Activated naive CD4-positive, alpha-beta T cell treated with Interleukin-2 at 50 U/mL for 16 hours (primary cell): ENCODE measurements at places on chromosomes 6 and 20.

- no peak for DNase-seq
Observed at GRCh38 chr6:158963020-158963808, 36.8 kb downstream of the RSPH3 start.

DNA sequence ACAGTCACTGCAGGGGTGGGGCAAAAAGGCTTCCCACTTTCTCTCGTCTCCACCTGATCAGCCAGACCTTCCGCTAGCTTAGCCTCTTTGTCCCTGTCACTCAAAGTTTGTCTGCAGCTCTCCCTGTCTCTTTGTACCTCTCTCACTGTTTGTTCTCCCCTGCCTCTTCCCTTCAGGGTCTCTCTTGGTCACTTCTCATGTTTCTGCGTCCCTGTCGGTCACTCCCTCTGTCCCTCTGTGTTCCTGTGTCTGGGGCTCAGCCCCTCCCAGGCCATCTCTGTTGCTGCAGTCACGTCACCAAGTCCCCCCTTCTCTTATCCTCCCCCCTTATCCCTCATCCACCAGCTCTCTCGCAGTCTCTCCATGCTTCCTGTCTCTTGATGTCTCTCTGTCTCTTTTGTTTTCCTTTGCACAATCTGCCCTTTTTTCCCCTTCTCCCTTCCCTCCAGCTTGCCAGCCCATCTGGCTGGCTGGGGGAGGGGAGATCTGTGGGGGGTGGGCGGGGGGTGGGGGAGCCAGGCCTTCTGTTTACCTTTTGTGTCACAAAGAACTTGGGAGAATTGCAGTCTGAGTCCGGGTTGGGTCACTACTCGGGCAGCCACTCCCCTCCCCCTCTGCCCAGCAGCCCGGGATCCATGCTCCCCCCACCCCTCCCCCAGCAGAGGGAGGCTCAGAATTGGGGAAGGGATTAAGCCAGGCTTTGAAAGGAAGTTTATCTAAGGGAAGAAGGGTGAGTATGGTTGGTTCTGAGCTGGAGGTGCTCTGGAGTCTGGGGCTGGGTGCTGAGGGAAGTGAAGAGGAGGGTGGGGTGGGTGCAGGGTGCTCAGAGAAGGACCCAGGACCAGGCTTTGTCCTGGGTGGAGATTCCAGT lies 32.3 kb downstream of the FOXP4 start:
- no peak for DNase-seq

GRCh38 chr6:74851596-74851995 lies 354.3 kb downstream of the COL12A1 start:
- no peak for DNase-seq

GRCh38 chr20:20174089-20174835 lies 121.9 kb downstream of the CFAP61 start:
- no peak for DNase-seq

GRCh38 chr6:87382861-87383260 lies 24.9 kb upstream of the CFAP206 start:
- no peak for DNase-seq

GRCh38 chr20:35226884-35227681 lies 593 bp downstream of the MMP24 start:
- DNase-seq: peak; percentile 55

- DNase-seq: no peak
Observed at GRCh38 chr20:58135441-58136148, 92.9 kb downstream of the ANKRD60 start.

- no peak for DNase-seq
Observed at GRCh38 chr6:43942011-43942442, 172.0 kb downstream of the VEGFA start.

DNA sequence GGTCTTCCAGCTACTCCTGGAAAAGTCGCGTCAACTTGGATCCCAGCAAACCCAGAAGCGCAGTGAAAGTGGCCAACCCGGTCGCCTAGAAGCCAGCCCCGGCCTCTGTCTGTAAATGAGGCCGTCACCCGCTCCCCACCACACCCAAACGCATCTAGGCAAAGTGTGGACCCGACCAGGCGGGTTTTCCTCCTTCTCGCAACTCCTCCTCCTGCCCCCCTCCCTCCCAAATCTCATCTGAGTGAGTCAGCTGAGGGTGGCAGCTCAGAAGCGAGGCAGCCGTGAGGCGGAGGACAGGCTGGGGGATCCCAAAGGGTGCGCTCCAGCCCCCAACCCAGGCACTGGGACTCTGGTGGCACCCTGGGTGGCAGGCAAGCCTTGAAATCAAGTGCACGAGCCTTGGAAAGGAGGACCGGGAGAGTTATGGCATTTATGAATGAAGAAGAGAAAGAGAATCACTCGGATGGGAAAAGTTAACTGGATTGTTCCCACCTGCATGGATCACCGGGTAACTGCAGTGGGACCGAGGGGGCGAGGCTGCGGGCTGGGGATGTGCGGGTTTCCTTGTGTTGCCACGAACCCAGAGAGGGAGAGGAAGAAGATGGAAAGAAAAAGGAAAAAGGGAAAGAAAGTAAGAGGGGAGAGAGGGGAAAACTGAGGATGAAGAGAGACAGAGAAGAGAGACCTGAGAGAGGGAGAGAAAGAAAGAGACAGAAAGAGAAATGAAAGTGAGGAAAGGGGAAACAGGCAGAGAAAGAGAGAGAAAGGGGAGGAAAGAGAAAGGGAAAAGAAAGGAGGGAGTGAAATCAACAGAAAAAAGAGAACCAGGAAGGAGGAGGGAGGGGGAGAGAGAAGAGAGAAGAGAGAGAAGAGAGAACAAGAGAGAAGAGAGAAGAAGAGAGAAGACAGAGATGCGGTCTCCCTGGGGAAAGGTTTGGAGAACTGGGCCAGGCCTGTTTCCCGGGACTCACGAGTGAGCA lies at the start of gene APCDD1L:
TSS of gene APCDD1L (minus strand) at position 167 of the 980 bp plus-strand sequence. CDS start 692 bp downstream, outside the sequence.
- DNase-seq: no peak

- DNase-seq: no peak
Observed at GRCh38 chr6:168291450-168291849, 28.1 kb downstream of the DACT2 start.

DNA sequence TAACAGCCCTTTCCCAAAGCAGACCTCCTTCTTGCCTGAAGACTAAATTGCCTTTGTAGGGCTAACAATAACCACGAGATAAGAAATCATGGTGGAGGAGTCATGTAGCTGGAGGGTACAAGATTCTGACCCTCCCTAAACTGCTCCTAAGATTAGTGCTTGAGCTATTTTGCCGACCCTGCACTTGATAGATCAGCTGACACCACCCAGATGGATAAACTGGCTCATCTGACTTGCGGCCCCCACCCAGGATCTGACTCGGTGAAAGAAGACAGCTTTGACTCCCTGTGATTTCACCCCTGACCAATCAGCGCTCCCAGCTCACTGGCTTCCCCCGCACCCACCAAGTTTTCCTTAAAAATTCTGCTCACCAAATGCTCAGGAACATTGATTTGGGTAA lies 57.6 kb upstream of the UNC93A start:
- DNase-seq: no peak

DNA sequence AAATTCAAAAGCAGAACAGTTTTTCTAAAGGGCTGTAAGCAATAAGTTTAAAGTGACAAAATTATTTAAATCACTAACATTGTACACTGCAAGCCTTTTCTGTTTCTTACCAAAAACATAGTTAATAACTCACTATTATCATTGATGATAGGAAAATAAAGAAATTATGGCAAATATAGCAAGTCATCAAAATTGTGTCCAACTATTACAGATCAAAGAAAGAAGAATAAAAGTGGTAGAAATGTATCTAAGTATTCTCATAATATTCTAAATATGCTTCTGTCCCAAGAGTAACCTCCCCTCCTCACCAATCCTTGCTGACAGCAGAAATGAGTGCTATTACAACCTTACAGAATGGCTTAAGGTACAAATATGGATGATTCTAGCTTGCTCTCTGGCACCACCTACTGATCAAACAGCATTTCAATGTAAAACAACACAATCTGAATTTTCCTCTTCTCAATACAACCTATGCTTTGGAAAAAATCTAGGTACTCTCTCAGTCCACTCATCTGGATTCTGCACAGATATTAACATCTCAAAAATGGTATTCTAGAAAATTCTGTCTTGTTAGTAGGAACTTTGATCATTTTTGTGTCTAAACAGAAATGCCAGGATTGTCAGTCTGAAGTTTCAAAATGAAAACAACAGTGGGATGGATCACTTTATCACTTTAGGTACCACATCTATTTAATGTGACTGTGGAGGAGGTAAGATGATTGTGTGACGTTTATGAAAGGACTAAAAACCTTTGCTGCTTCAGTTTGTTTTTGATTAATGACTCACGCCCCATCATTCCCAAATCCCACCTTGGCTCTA lies 40.9 kb downstream of the ZFP64 start:
- no peak for DNase-seq

GRCh38 chr20:43667341-43668132 lies 623 bp downstream of the MYBL2 start:
- DNase-seq: no peak

GRCh38 chr6:71375676-71376075 lies 87.1 kb downstream of the OGFRL1 start:
- no peak for DNase-seq

GRCh38 chr20:38034961-38035360 lies 1.4 kb downstream of the RPRD1B start:
- DNase-seq: no peak

- DNase-seq: no peak
Observed at GRCh38 chr6:157346373-157346772, 23.1 kb upstream of the TMEM242 start.

GRCh38 chr6:111583986-111584385 lies 21.7 kb downstream of the TRAF3IP2 start:
- DNase-seq: no peak

DNA sequence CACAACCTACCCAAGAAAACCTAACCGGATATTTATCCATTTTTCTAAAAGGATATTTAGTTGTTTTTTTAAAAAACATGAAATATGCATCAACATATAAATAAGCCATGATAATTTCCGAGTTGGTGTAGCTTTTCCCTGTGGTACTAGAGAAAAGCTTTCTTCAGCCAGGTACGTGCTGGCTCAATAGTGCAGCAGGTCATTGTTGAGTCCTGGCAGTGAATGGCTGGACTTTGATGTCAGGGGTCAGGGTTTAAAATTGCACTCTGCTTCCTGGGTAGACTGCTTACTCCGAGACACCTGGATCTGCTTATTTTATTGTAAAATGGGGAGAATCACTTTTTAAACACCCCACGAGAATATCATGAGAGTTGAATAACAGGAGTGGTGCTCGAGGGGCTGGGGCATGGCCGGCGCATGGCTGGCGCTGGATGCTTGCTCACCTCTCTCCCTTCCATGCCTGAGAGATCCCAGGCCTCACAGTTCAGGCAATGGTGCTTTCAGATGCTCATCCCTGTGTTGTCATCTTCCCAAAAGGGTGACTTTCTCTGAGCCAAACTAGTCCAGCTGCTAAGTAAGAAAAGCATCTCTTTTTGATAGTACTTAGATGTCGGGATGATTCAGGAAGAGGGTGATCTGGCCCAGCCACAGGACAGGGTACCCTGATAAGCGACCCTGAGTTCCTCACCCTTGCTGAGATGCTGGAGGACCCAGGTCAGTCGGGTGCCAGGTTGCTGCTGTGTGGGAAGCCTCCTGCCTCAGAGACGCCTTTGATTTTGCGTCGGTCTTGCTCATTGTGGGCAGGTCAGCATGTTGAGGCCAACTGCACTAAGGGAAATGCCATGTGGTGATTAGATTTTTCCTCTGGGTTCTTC lies 269.1 kb upstream of the FOXQ1 start:
- no peak for DNase-seq

GRCh38 chr20:24455081-24455480 lies 14.3 kb upstream of the SYNDIG1 start:
- DNase-seq: no peak

GRCh38 chr6:169784821-169785340 lies 33.5 kb downstream of the ERMARD start:
- DNase-seq: no peak

GRCh38 chr20:22796469-22797077 lies 212.2 kb upstream of the FOXA2 start:
- no peak for DNase-seq

DNA sequence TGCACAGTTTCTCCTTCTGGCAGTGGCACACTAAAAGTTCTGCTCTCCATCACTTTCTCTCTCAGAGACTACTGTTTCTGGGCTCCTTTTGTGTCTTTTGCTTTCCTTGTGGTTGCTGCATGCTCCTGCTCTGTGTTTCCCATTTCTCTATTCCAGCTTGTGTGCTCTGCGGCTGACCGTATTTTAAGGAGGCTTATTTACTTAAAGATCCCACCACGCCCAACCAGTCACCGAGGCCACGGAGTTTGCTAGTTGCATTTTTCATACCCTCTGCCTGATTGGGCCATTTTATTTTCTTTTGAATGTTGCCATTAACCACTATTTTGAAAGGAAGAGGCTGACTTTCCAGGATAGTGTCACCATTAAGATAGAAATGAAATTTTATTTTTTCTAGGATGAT lies 626.4 kb upstream of the MMS22L start:
- no peak for DNase-seq

- DNase-seq: no peak
Observed at GRCh38 chr20:16526433-16527380, 46.5 kb downstream of the KIF16B start.

DNA sequence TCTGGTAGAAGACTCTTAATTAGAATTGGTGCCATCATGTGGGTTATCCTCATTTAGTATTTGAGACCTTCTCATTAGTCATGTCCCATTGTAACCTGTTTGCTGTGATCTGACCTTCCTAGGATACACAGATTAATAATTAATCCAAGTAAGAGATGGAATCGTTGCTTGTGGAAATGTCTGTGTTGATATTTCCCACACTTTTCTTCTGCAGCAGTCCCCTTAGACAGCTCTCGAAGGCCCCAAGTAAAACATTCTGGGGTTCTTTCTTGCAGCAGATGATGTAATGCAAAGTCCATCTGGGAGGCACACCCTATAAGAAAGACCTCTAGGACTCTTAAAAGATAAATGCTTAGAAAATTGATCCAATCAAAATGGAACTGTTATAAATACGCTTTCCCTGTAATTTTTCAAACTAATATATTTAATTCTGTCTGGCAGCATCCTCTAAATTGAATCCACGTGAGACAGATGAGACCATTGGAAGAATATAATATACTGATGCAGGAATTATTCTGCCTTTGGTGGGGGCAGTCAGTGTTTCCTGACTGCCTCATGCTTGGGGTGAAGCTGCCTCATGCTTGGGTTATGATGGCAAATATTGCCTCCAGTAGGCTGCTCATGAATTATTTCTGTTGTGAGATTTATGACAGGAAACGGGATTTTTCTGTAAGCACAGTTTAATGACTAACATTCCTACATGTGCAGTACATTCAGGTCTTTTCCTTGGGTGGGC lies 54.5 kb upstream of the ARMC2 start:
- no peak for DNase-seq

DNA sequence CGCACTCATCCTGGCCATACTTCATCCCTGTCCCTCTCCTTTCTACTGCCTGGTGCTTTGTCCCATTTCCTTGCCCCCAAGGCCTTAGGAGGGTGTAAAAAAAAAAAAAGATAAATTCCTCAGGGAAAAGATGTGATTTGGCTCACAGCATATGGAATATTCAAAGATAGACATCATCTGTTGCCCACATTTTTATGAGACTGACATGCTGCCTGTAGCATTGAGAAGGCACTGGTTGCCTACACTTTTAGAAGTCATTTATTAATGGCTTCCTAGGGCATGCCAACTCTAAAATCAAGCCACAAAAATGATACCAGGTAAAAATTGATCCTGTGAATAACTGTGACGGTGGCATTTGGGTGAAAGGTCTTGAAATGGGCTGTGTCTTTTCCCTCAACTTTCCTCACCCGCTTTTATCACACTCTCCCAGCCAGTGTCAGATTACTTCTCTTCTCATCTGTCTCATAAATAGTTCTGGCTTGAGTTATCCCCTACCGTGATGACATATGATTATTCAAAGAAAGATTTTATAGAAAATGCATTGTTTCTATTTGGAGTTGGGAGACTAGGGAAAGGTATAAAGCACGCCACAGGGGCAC lies 139.4 kb downstream of the CARMIL1 start:
- DNase-seq: no peak
